ENCODE measurements at places on chromosomes 16 and 17. TPM values are rescaled to one million over a fixed set of nuclear protein-coding genes. Genes with fewer than 3 reads are reported as not detected.

The FA2H gene
- not detected for total RNA-seq

The MYH2 gene
- not detected for total RNA-seq

The DUS1L gene
- 85.7 TPM for total RNA-seq

The KAT8 gene
- 50.8 TPM for total RNA-seq

The IST1 gene
- total RNA-seq, result 230 TPM

The ZBTB4 gene
- total RNA-seq, result 57.9 TPM

The SRL gene
- total RNA-seq, result 2.2 TPM

The ASB16 gene
- not detected for total RNA-seq

The GPR139 gene
- not detected for total RNA-seq

The MPHOSPH6 gene
- 21.7 TPM for total RNA-seq

The PRSS22 gene
- total RNA-seq, result not detected

The CHAD gene
- total RNA-seq, result not detected

The METTL2A gene
- 15.9 TPM for total RNA-seq

The HCRT gene
- total RNA-seq, result not detected

The P2RX1 gene
- total RNA-seq, result 1.1 TPM

The TP53TG3C gene
- not detected for total RNA-seq

The GSDMA gene
- total RNA-seq, result 0.72 TPM

The SCIMP gene
- 5.8 TPM for total RNA-seq

The CFAP97D1 gene
- 0.12 TPM for total RNA-seq

The SMIM22 gene
- total RNA-seq, result not detected

The TMEM88 gene
- 20.2 TPM for total RNA-seq

The MMP28 gene
- total RNA-seq, result 31.5 TPM

The QPRT gene
- total RNA-seq, result 6.1 TPM

The HIGD1B gene
- total RNA-seq, result 17.8 TPM

The E2F4 gene
- total RNA-seq, result 94.4 TPM

The KRTAP4-6 gene
- not detected for total RNA-seq

The GPR179 gene
- total RNA-seq, result not detected

The SDR42E1 gene
- 1.8 TPM for total RNA-seq

The ACSM5 gene
- total RNA-seq, result 27.9 TPM

The STH gene
- total RNA-seq, result not detected

The HASPIN gene
- 0.69 TPM for total RNA-seq

The TMEM238L gene
- not detected for total RNA-seq

The KRT20 gene
- not detected for total RNA-seq

The PPY gene
- not detected for total RNA-seq

The KRT17 gene
- total RNA-seq, result not detected

The CD300E gene
- total RNA-seq, result 9.2 TPM

The ABCA9 gene
- 216 TPM for total RNA-seq

The AIPL1 gene
- total RNA-seq, result not detected

The ADAD2 gene
- total RNA-seq, result 0.19 TPM

The FKBP10 gene
- total RNA-seq, result 30.5 TPM

The OTOA gene
- total RNA-seq, result 1.2 TPM

The FOXO3B gene
- 7.4 TPM for total RNA-seq

The CLEC18C gene
- not detected for total RNA-seq

The AOC2 gene
- total RNA-seq, result 3.2 TPM

The CLDN6 gene
- total RNA-seq, result not detected

The CCDC144A gene
- total RNA-seq, result 1.1 TPM

The SLC6A2 gene
- not detected for total RNA-seq

The USB1 gene
- 18.8 TPM for total RNA-seq

The KCNAB3 gene
- 1.6 TPM for total RNA-seq

The CHCT1 gene
- total RNA-seq, result not detected

The KRTAP4-5 gene
- not detected for total RNA-seq

The RASL10B gene
- total RNA-seq, result 9.9 TPM

Data from omental fat pad (tissue), 4 donors.